Temporal lobe (tissue), 4 donors: ENCODE measurements at places on chromosomes 6 and 20. TPM values are rescaled to one million over a fixed set of nuclear protein-coding genes. Genes with fewer than 3 reads are reported as not detected.

SCGN gene
- total RNA-seq, result 30.7 TPM

FOXF2 gene
- 1.2 TPM for total RNA-seq

HTR1B gene
- 2.2 TPM for total RNA-seq

BANF2 gene
- total RNA-seq, result not detected

C6orf58 gene
- total RNA-seq, result 0.25 TPM

TBXT gene
- total RNA-seq, result not detected

NOTCH4 gene
- total RNA-seq, result 4.4 TPM

MYCT1 gene
- total RNA-seq, result 3.0 TPM

CDSN gene
- total RNA-seq, result not detected

MLIP gene
- 5.9 TPM for total RNA-seq
